NCI-H524 (cell line): ENCODE measurements at places on chromosomes 6 and 20.

- DNase-seq: peak; percentile 41
These were observed 169.5 kb upstream of the SNX9 start for GRCh38 chr6:157653521-157653920.

DNA sequence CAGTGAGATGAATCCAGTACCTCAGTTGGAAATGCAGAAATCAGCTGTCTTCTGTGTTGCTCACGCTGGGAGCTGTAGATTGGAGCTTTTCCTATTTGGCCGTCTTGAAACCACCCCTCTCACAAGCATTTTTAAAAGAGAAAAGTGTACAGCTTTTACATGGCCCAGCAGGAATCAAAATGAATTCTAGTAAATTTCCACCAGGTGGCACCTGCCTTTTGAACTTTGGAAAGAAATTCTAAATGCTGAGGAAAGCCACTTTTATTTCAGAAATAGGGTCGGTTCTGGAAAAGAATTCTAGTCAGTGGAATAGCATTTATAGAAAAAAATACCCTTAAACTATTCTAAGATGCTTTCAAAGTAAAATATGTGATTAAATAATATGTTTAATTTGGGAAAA is 647.8 kb downstream of the CD109 start:
- no peak for DNase-seq

- no peak for DNase-seq
These were observed 588.9 kb downstream of the RFPL4B start for GRCh38 chr6:112936079-112936472.

DNA sequence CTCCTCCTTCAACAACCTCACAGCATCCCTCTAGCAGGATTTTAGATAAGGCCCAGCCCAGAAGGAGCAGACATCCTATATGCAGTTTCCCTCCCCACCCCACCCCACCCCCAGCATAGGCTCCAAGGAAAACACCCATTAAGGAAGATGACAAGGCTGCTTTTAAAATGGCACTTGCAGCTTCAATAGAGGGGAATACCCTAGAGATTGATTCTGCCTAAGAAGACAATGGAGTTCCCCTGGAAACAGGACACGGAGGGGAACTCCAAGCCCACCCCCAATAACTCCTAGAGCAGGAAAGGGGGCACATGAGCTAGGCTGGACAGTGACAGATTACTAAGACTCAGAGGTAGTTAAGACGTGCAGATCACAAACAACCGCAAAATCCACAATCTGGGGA is 34.7 kb downstream of the CPNE5 start:
- DNase-seq: no peak

DNA sequence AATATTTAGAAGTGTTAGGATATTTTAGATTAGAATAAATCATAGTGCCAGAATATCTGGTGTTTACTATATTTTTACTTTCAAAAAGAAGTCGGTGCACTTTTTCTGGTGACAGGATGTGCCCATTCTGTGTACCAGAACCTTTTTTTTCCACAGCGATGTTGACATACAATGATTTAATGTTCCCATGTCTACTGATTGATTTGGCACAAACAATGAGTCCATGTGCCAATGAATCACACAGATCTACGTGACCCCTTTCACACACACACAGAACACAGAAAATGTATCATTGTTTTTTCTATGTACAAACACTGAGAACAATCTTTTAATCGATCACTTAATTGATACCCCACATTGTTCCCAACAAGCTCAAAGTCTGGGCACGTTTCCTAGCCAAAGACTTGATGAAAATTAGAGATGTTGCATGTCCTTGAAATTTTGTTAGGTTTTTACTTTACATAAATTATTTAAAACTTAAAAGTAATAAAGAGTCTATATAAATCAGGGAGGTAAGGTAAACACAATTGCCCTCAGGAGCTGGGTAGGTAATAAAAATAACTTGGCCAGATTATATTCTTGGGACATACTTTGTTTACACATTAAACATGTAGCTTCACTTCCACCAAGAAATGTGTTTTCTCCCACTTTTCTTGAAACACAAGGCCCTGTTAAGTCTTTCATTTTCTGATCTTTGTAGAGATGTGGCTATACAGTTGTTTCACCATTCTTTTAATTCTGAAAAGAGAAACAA is 36.4 kb upstream of the SOX4 start:
- DNase-seq: no peak

GRCh38 chr20:46814366-46815232 is 80.0 kb upstream of the EYA2 start:
- peak; percentile 96 for DNase-seq

GRCh38 chr6:3480009-3480408 is 23.2 kb upstream of the SLC22A23 start:
- no peak for DNase-seq

DNA sequence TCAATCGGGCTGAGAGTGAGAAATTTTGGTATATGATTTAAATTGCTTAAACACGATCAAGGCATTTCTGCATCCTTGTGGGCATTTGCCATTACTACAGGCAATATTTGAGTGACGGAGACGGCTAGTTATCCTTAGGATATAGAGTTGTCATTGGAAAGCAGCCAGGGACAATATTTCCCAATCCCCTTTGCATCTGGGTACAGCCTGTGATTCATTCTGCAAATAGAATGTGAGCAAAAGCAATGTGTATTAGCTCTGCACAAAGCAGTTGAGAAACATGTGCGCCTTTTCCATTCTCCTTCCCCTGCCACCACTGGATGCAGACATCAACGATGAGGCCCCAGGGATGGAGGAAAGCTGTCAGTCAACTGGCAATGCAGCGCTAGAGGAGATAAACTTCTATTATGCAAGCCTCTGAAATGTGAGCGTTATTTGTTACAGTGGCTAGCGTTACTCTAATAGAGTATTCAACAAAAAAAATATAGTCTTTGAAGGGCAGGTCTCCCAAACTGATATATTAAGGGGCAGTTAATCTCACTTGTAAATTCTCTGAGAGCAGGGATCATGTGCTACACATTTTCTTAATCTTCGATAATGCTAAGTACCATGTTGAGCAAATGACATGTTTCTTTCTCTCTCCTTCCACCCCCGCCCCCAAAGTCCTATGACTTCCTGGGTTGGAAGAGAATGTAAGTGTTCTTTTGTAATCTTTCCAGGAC is 37.1 kb upstream of the NCOA3 start:
- no peak for DNase-seq

GRCh38 chr20:56788671-56789610 is 159.8 kb downstream of the TFAP2C start:
- DNase-seq: no peak

DNA sequence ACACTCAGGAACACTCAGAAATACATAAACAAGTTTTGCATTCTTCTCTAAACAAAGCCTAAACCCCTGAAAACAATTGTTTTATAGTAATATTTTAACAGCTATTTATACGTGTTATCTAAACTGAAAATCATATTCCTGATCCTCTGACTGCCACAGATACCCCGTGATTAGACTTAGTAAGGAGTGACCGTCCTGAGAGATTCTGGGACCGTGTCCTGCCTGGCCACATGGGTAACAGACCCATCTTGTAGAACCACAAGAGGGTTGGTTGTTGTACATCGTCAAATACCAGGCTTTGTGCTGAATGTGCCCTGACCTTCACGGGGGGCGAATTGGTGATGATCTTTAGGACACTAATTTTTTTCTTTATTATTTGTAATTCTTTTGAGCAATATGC is 214.4 kb downstream of the TMEM242 start:
- no peak for DNase-seq

- no peak for DNase-seq
These were observed 32.5 kb upstream of the IYD start for GRCh38 chr6:150336299-150336698.

GRCh38 chr6:87393026-87393622 is 14.6 kb upstream of the CFAP206 start:
- peak; percentile 70 for DNase-seq

GRCh38 chr6:100612094-100612493 is 147.4 kb upstream of the SIM1 start:
- no peak for DNase-seq
